ELR (cell line): ENCODE measurements at places on chromosomes 13 and 19.
A peak's percentile ranks its signal among the peaks of the same experiment; 100 is the strongest.

GRCh38 chr19:33368074-33368864 lies 5.2 kb upstream of the CEBPG start:
- DNase-seq: peak; percentile 73

DNA sequence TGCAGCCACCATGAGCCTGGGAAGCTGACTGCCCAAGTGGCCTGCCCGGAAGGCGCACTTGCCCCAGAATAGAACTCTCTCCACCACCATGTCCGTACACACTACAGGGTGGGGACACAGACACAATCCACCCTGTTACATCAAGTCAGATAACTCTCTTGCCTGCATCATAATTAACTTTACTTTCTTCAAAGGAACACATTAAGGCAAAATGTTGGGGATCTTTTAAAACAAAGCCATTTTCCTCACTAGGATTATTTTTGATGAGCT lies 23.3 kb upstream of the VSTM2B start:
- no peak for DNase-seq

DNA sequence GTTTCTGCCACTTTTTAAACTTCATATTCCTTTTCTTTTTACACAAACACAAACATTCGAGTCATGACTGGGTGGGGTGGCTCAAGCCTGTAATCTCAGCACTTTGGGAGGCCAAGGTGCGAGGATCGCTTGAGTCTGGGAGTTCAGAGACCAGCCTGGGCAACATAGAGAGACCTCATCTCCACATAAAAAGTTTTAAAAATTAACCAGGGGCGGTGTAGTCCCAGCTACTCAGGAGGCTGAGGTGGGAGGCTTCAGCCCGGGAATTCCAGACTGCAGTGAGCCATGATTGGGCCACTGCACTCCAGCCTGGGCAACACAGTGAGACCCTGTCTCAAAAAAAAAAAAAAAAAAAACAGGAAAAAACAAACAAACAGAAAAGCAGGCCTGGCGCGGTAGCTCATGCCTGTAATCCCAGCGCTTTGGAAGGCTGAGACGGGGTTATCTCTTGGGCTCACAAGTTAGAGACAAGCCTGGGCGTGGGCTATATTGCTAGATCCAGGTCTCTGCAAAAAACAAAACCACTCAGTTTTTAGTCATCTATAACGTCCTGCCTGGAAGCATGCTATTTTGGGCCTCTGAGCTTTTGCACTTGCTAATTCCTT lies 583 bp upstream of the BAX start:
- DNase-seq: no peak

GRCh38 chr13:104086759-104087158 lies 1020.5 kb upstream of the SLC10A2 start:
- peak; percentile 30 for DNase-seq

- DNase-seq: peak; percentile 61
These were observed 147.2 kb downstream of the MIPEP start for GRCh38 chr13:23741879-23742510.
